ENCODE measurements at places on chromosomes 12 and 14. TPM values are rescaled to one million over a fixed set of nuclear protein-coding genes. Genes with fewer than 3 reads are reported as not detected.

The SRRM4 gene
- not detected for total RNA-seq

The BATF gene
- 0.22 TPM for total RNA-seq

The AQP6 gene
- 0.51 TPM for total RNA-seq

The KLHDC1 gene
- total RNA-seq = not detected

The CLEC6A gene
- total RNA-seq = not detected

The POTEG gene
- not detected for total RNA-seq

The SDR9C7 gene
- total RNA-seq = not detected

The P2RX4 gene
- 9.5 TPM for total RNA-seq

The GLS2 gene
- total RNA-seq = 12.2 TPM

The RNASE3 gene
- total RNA-seq = not detected

The GSKIP gene
- total RNA-seq = 52.3 TPM

The RNU4-1 gene
- total RNA-seq = 623 TPM

The SERPINA9 gene
- not detected for total RNA-seq

The L2HGDH gene
- 5.0 TPM for total RNA-seq

The SFSWAP gene
- total RNA-seq = 27.7 TPM

The DBX2 gene
- total RNA-seq = not detected

The PPFIA2 gene
- not detected for total RNA-seq

The STXBP6 gene
- 35.3 TPM for total RNA-seq

The RIN3 gene
- 2.3 TPM for total RNA-seq

The MYF5 gene
- total RNA-seq = not detected

The LBHD2 gene
- 0.72 TPM for total RNA-seq

The PAH gene
- total RNA-seq = 451 TPM

The PPM1H gene
- total RNA-seq = 38.1 TPM

The TPH2 gene
- not detected for total RNA-seq

The CFAP54 gene
- not detected for total RNA-seq

The WNT1 gene
- not detected for total RNA-seq

The TCL1A gene
- total RNA-seq = not detected

The SLC38A4 gene
- total RNA-seq = 2.8 TPM

The MIP gene
- not detected for total RNA-seq

The ESRRB gene
- not detected for total RNA-seq

The FAM186B gene
- total RNA-seq = 0.17 TPM

The NUBPL gene
- total RNA-seq = 44.1 TPM

The ZNF891 gene
- total RNA-seq = 1.8 TPM
